Nucleus accumbens (tissue), 56 donors: ENCODE measurements at places on chromosomes 6 and 20.
A peak's percentile ranks its signal among the peaks of the same experiment; 100 is the strongest.

- peak; percentile 82 for DNase-seq
These were observed 9.9 kb upstream of the RFPL4B start for GRCh38 chr6:112337209-112337638.

DNA sequence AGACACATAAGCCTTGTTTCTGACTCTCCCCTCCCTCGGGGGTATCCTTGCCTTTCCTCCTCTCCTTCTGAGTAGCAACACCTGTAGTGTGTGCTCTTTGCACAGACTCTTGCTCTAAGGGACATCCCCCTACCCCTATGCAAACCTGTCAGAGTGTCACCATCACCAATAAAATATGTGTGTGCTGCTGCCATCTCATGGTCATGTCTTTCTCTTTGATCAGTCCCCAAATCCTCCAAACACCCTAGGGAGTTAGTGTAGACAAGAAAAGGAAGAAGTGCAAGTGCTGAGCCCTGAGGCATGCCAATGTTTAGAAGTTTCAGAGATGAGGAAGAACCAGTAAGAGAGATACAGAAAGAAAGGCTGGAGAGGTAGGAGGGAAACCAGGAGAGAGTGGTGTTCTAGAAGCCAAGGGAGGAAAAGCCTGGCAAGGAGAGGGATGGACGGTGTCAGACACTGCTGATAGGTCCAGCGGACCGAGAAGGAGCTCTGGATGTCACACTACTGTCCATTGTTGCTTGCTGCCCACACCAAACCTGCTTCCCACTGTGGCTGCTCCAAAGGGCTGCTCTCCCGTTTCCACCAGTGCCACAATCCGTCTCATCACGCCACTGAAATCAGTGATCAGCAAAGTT, 16.4 kb downstream of the TRMT6 start:
- DNase-seq, result no peak

DNA sequence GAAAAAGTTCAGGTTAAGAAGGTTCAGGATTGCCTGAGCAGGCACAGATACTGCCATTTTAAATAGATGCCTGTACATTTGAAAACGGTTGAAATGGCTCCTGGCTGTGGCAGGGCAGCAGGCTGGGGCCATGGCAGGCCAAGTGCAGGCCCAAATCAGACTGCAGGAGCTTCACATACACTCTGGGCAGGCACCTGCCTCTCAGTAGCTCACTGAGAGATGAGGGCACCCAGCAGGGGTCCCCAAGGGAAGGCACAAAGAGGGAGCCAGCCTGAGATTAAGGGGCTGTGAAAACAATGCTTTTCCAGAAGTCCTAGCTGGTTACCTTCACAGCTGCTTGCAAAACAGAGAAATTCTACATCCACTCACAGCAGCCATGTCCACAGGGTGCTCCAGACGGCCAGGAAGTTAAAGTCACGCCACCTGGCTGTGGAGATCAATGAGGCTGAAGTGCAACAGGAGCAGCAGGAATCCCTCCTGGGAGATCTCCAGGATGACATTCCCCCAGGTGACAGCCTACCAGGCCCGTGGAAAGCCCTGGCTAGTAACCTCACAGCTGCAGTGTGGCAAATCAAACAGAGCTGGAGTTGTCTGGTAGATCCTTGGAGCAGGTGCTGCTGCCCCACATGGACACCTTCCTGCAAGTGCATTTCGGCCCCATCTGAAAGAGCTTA, 6.2 kb upstream of the RAET1E start:
- no peak for DNase-seq

DNA sequence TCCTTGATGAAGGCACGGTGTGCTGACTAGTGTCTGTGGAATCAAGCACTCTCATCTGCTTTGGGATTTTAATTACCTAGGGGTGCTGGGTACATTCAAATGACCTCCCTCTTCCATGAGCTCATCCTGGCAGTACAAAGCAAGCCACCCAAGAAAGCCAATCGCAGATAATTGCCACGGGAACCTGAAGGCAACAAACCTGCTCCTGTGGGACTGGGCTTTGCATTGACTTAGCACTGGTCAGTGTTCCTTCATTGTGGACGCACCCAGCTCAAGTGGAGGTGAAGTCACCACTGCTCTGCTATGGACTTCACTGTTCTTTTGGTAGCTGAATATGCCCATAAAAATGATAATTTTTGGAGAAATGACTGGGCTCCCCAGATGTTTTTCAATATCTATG, 261.6 kb upstream of the FERMT1 start:
- no peak for DNase-seq

DNA sequence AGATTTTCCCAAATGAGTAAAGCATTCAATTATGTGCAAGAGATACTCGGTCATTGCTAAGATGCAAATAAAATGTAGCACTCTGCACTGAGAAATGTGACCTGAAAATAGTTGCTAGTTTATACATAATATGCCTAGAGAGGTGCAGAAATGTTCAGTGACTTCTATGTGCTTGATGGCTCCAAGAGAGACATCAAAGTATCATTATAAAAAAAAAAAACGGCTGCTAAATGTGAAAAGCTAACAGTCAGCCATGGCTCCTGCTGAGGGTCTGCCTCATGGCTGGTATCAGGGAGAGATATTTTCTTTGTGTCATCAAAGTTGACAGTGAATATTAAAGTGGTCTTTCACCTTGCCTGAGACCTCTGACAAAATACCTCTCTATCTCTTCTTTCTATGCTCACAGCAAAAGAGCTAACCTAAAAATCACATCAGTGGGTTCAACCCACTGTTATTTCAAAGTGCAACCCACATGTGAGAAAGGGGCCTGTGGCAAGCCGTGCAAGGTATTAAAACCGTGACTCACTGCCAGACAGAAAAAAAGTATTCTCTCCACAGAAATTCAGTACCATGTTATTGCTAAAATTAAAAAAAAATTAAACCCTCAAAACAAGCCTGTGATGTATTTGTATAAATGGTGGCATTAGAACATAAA, 259.0 kb downstream of the HIVEP2 start:
- DNase-seq, result no peak

GRCh38 chr20:63005862-63006539, 763 bp downstream of the BHLHE23 start:
- no peak for DNase-seq

DNA sequence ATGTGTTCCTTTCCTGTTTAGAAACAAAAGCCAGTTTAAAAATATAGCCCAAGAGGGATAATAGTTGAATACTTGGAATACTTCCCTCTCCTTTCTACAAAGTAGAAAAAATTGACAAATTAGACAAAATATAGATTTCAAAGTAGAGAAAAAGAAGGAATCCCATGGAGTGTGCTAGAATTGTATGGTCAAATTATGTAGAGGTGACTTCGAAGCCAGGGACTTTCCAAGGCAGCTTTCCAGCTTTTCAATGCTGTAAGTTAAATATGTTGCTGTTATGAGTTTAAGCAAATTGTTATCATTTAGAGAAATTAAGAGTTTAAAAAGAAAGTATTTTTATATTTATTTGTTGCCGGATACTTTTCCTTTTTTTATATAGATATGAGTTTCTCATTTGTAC, 415.5 kb upstream of the OPRM1 start:
- DNase-seq, result no peak

GRCh38 chr20:10558635-10559187, 115.1 kb downstream of the JAG1 start:
- no peak for DNase-seq

GRCh38 chr20:47125508-47125757, 230.8 kb downstream of the EYA2 start:
- no peak for DNase-seq

- peak; percentile 32 for DNase-seq
These were observed 67.2 kb upstream of the TBC1D7 start for GRCh38 chr6:13395272-13396237.

- no peak for DNase-seq
These were observed 33.0 kb downstream of the SRSF3 start for GRCh38 chr6:36627141-36627540.
